Heart right ventricle (tissue), 16 donors: ENCODE measurements at places on chromosomes 7 and 10. TPM values are rescaled to one million over a fixed set of nuclear protein-coding genes. Genes with fewer than 3 reads are reported as not detected.

DNA sequence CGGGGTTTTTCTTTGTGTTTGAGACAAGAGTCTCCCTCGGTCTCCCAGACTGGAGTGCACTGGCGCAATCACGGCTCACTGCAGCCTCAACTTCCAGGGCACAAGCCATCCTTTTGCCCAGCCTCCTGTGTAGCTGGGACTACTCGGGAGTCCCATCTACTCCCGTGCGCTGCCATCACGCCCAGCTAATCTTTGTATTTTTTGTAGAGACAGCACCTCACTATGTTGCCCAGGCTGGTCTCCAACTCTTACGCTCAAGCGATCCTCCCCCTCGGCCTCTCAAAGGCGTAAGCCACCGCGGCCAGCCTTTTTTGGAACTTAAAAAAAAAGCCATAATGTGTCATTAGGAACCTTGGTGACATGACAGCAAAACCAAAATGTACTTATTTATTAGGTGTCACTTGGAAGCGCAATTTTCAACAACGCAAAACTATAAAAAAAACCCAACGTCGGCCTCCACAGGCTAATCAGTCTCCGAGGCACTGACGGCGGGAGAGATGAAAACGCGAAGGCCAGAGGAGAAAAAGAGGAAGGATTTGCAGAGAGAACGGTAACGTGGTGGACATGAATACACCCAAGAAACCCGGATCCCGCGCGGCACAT lies 911 bp upstream of the HNRNPH3 start:
- H3K36me3 ChIP-seq: no peaks in the 10 kb centered on the region
- H3K27ac ChIP-seq: peak overlapping the region; percentile 99
- no peaks in the 10 kb centered on the region for H3K27me3 ChIP-seq
- peak; percentile 21 for DNase-seq
- H3K4me1 ChIP-seq: peaks cover 34% of the 10 kb centered on the region

Gene THSD7A
- total RNA-seq: 3.4 TPM

Gene LMOD2
- total RNA-seq: 398 TPM

GRCh38 chr10:5720182-5720581 lies 35.5 kb downstream of the TASOR2 start:
- no peaks in the 10 kb centered on the region for H3K27me3 ChIP-seq
- peaks cover 8% of the 10 kb centered on the region for H3K36me3 ChIP-seq
- no peak overlapping the region for H3K4me3 ChIP-seq
- DNase-seq: no peak
- H3K4me1 ChIP-seq: no peaks in the 10 kb centered on the region
- H3K27ac ChIP-seq: no peak overlapping the region

GRCh38 chr7:101659706-101660105 lies 30.6 kb upstream of the MYL10 start:
- no peak for DNase-seq
- H3K36me3 ChIP-seq: no peaks in the 10 kb centered on the region
- peaks cover 8% of the 10 kb centered on the region for H3K27me3 ChIP-seq
- H3K4me3 ChIP-seq: no peak overlapping the region
- no peak overlapping the region for H3K27ac ChIP-seq

- no peak overlapping the region for H3K27ac ChIP-seq
- no peaks in the 10 kb centered on the region for H3K27me3 ChIP-seq
- no peak for DNase-seq
These were observed 71.4 kb downstream of the SEC61G start for GRCh38 chr7:54687462-54688212.

GRCh38 chr7:4556868-4557793 lies 125.0 kb upstream of the FOXK1 start:
- H3K4me1 ChIP-seq: no peaks in the 10 kb centered on the region
- H3K27me3 ChIP-seq: peaks cover 25% of the 10 kb centered on the region
- H3K36me3 ChIP-seq: no peaks in the 10 kb centered on the region
- DNase-seq: no peak
- H3K27ac ChIP-seq: no peak overlapping the region

Gene FAM13C
- 8.5 TPM for total RNA-seq

Gene SFRP4
- 3.5 TPM for total RNA-seq

DNA sequence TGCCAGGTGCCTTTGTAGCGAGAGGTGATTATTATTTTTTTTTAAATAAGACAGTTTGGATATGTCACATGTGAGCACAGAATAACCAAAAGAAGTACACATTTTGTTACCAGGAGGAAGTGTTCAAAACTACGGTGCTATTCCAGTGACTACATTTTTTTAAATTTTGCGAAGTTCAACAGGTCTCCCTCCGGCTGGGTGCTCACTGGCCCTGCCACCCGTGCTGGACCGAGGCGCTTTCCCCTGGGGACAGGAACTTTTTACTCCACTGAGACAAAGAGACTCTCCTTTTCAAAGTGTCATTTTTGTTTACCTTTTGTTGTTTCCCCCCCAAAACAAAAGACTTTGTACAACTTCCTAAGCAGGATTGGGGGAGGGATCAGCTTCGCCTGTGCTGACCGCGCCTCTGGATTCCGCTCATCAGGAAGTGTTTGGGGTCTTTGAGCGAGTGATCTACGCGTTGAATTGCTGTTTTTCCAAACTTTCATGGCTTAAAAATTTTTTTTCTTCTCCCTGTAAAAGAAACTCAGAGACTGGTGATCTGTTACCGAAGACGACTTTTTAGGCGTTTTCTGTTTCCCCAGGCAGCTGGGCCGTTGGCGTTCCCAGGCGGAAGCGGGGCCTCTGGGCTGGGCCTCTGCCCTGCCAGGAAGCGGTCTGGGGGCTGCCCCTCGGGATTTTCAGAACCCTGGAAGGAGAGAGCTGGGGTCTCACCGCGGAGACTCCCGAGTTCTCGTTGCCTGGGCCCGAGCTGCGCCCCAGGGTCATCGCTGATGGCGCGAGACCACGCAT lies 7.2 kb downstream of the EN2 start:
- H3K4me3 ChIP-seq: no peak overlapping the region
- H3K27ac ChIP-seq: no peak overlapping the region
- no peaks in the 10 kb centered on the region for H3K36me3 ChIP-seq

- DNase-seq: no peak
- no peak overlapping the region for H3K4me3 ChIP-seq
- no peaks in the 10 kb centered on the region for H3K4me1 ChIP-seq
These were observed 37.7 kb upstream of the OIT3 start for GRCh38 chr10:72855790-72856189.

Gene STK17A
- 14.5 TPM for total RNA-seq

Gene CAMK1D
- total RNA-seq: 2.5 TPM

GRCh38 chr7:108368466-108368865 lies 87.8 kb downstream of the NRCAM start:
- H3K4me1 ChIP-seq: no peaks in the 10 kb centered on the region
- H3K27ac ChIP-seq: no peak overlapping the region
- no peak for DNase-seq
- H3K4me3 ChIP-seq: no peak overlapping the region
- no peaks in the 10 kb centered on the region for H3K27me3 ChIP-seq

- no peak for DNase-seq
- peak overlapping the region; percentile 79 for H3K27ac ChIP-seq
- H3K36me3 ChIP-seq: no peaks in the 10 kb centered on the region
- H3K4me1 ChIP-seq: peaks cover 29% of the 10 kb centered on the region
- H3K4me3 ChIP-seq: no peak overlapping the region
- H3K27me3 ChIP-seq: no peaks in the 10 kb centered on the region
These were observed 20.4 kb downstream of the GIMAP4 start for GRCh38 chr7:150587551-150587950.

GRCh38 chr7:117051808-117052207 lies 98.5 kb downstream of the ST7 start:
- no peak overlapping the region for H3K27ac ChIP-seq
- no peak for DNase-seq
- H3K4me3 ChIP-seq: no peak overlapping the region
- no peaks in the 10 kb centered on the region for H3K36me3 ChIP-seq
- no peaks in the 10 kb centered on the region for H3K27me3 ChIP-seq

Gene OR2A5
- total RNA-seq: not detected

Gene MYPN
- 166 TPM for total RNA-seq

DNA sequence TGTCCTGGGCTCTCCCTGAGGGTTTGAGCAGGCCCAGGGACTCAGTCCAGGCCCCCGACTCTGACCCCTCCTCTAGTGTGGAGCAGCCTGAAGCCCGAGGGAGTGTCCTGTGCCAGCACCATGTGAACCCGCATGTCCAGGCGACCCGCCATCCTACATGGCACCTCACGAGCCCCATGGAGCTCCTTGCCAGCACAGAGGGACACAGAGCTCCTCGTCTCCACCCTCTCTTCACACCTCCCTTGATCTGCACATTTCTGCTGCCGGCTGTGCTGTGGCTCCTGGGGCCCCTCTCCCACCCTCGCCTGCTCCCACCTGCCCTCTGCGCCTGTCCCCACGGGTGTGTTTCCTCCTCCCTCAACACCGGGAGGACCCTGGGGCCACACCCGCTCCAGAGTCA lies 103.5 kb downstream of the ADARB2 start:
- no peaks in the 10 kb centered on the region for H3K36me3 ChIP-seq
- peaks cover 6% of the 10 kb centered on the region for H3K27me3 ChIP-seq
- no peaks in the 10 kb centered on the region for H3K4me1 ChIP-seq

DNA sequence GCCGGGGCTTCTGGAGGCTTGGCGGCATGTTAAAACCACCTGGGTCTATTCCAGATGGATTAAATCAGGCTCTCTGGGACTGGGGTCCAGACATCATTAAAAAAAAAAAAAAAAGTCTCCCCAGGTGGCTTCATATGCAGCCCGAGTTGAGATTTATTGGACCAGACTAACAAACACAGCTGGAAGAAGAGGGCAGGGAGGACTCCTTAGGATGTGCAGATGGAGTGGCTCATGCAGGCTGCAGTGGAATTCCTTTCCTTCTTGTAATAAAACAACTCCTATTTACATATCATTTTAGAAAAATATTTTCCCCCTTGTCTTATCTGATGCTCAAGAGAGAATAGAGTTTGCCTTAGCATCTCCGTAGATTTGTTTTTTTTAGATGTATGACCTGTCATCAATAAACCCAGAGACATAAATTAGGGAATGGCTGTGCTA lies 238.1 kb downstream of the CAMK1D start:
- no peak for DNase-seq
- H3K27me3 ChIP-seq: no peaks in the 10 kb centered on the region
- no peak overlapping the region for H3K4me3 ChIP-seq
- H3K4me1 ChIP-seq: no peaks in the 10 kb centered on the region
- H3K36me3 ChIP-seq: no peaks in the 10 kb centered on the region
- no peak overlapping the region for H3K27ac ChIP-seq

Gene ADAMTS14
- 0.49 TPM for total RNA-seq

- H3K27ac ChIP-seq: no peak overlapping the region
- H3K36me3 ChIP-seq: no peaks in the 10 kb centered on the region
- no peaks in the 10 kb centered on the region for H3K27me3 ChIP-seq
- no peak overlapping the region for H3K4me3 ChIP-seq
These were observed 63.0 kb upstream of the ANTXRL start for GRCh38 chr10:46223626-46224413.

Gene LRRC18
- total RNA-seq: not detected

- no peak for DNase-seq
- H3K36me3 ChIP-seq: no peaks in the 10 kb centered on the region
- peaks cover 75% of the 10 kb centered on the region for H3K27me3 ChIP-seq
- no peak overlapping the region for H3K27ac ChIP-seq
- peaks cover 24% of the 10 kb centered on the region for H3K4me1 ChIP-seq
These were observed 58.9 kb upstream of the LBX1 start for GRCh38 chr10:101287997-101288635.

DNA sequence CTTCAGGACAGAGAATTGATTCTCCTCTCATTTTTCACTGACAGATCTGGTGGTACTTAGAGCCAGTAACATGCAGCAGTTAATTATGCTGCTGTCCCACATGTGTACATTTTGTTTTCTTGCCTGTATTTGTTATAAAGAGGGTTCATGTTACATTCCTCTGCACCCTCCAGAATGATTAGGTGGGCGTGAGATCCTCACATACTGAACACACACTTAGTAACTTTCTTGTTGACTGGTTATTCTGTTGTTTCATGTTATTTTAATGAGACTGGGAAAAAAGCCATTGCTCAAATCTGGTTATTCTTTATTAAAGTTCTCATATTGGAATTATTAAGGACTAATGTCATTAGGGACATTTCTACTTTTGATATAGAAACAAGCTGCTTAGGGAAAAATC lies 409.1 kb downstream of the SDK1 start:
- no peak for DNase-seq
- H3K4me3 ChIP-seq: no peak overlapping the region
- no peaks in the 10 kb centered on the region for H3K4me1 ChIP-seq

Gene GPR15LG
- not detected for total RNA-seq

DNA sequence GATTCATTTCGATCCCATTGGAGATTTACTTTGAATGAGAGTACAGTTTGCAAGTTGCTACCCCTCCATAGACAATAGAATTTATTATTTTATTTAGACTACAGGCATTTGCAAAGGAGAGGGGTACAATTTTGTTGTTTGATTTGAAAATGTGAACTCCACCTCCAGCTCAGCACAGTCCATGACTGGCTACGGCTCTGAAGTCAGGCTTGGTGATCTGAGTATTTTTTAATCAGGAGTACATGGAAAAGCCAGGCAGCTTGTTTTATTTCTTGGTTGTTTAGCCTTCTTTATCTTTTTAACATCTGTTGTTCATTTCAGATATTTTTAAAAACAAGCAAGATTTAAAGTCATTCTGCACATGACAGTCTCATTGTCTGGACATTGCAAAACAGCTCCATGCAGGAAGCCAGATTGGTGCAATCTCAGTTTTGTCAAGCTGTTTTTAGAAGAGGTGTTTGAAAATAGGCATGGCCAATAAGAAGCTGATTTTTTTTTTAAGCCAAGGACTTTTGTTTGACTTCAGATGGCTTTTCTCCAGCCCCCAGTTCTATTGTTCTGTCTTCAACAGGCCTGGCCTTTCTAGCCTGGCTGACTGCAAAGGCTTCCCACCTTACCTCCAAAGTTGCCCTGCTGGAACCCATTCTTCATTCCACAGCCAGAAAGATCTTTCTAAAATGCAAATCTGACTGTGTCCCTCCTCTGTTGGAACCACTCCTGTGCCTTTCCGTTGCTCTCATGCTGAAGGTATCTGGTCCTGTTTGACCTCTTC lies 12.2 kb downstream of the PLXDC2 start:
- no peak overlapping the region for H3K4me3 ChIP-seq
- DNase-seq: no peak
- H3K27ac ChIP-seq: peak overlapping the region; percentile 40
- H3K27me3 ChIP-seq: no peaks in the 10 kb centered on the region
- H3K4me1 ChIP-seq: peaks cover 86% of the 10 kb centered on the region
- no peaks in the 10 kb centered on the region for H3K36me3 ChIP-seq

Gene TUBB8
- total RNA-seq: not detected
